ENCODE measurements at places on chromosomes 13 and 19.

DNA sequence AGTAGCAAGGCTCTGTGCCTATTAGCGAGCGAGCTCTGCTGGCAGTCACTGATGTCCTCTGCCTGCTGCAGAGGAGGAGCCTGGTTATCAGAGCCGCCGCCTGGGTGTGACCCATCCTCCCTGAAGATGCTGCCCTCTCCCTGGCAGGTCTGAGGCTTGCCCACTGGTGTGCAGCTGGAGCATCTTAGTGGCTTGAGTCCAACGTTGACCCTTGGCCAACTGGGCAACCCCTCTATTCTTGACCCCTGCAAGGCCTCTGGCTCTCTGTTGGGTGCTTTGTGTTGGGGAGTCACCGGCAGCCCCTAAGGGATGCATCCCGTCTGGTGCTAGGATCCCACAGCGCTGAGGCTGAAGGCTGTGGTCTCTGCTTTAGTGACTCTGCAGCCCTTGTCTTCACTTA is 277.9 kb upstream of the SOX1 start:
- DNase-seq, result no peak

DNA sequence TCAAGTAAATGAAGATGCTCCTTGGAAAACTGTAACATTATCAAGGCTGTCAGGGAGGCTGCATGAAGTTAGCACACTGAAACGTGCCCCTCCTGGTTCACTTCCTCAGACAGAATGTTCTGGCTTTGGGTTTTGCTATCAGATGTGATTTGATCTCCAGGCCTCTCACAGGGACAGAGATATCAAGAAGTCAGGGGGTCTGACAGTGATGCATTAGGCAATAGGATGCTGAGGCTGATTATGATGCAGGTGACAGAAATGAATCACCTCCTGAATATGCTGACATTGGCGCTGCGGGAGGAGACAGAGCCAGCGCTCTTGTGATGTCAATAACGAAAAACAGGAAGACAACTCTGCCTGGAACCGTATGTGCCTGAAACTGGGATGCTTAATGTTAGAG is 278.5 kb downstream of the DCT start:
- DNase-seq, result no peak

- DNase-seq, result peak; percentile 43
These were observed 5.6 kb upstream of the BSG start for GRCh38 chr19:566844-567243.

DNA sequence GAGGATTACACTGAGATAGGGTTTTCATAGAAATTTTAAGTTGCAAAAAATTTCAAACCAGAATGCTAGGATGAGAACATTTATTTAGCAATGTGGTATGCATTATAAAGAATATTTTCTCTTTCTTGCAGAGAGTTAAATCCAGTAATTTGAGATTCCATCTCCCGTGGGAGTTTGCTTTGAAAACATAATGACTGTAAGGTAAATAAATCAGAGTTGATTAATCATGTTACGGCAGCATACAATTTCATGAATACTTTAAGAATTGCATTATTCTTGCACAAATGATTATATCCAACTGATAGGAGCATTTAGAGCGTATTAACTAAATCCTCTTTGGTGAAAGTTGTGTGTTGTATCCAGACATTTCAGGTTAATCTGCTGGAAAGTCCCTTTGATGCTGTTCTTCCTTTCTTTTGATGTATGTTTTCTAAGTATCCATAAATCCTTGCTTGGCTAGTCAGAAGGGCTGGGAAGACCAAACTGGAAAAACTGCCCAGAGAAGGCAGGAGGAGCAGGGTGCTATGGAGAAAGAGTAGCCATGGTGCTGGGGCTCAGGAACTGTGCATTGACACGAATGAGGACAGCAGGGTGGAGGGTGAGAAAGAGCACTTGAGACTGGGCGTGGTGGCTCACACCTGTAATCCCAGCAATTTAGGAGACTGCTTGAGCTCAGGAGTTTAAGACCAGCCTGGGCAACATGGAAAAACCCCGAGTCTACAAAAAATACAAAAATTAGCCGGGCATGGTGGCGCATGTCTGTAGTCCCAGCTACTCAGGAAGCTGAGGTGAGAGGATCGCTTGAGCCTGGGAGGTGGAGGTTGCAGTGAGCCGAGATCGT is 4.8 kb upstream of the GJA3 start:
- no peak for DNase-seq

- no peak for DNase-seq
These were observed 25.0 kb downstream of the SHC2 start for GRCh38 chr19:435707-436412.

- no peak for DNase-seq
These were observed 13.3 kb downstream of the LSM4 start for GRCh38 chr19:18309525-18310064.

DNA sequence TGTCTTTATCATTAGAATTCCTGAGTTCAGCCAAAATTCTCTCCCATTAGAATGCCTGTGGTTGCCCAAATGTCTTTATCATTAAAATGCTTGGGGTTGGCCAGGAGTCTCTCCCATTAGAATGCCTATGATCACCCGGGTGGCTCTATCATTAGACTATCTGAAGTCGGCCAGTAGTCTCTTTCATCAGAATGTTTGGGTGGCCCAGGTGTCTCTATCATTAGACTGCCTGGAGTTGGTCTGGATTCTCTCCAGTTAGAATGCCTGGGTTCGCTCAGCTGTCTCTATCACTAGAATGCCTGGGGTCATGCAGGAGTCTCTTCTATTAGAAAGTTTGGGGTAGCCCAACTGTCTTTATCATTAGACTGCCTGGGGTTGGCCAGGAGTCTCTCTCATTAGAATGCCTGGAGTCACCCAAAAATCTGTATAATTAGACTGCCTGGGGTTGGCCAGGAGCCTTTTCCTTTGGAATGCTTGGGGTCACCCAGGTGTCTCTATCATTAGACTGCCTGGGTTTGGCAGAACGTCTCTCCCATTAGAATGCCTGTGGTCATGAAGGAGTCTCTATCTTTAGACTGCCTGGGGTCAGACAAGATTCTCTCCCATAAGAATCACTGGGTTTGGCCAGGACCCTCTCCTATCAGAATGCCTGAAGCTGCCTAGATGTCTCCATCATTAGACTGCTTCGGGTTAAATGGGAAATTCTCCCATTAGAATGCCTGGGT is 1478.3 kb downstream of the UQCRFS1 start:
- no peak for DNase-seq

- no peak for DNase-seq
These were observed 44.0 kb downstream of the C13orf46 start for GRCh38 chr13:113929628-113930615.

GRCh38 chr19:35928507-35928906 is 7.7 kb upstream of the LRFN3 start:
- DNase-seq, result no peak

DNA sequence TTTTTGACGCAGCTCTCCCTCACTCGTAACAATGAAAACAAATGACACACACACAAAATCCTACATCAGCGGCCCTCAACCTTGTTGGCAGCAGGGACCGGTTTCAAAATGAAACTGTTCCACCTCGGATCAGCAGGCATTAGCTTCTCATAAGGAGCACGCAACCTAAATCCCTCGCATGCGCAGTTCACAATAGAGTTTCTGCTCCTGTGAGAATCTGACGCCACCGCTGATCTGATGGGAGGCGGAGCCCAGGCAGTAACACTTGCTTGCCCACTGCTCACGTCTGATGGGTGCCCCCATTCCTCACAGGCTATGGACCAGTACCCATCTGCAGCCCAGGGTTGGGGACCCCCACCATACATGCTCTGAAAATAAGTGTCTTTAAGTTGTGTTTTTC is 43.4 kb downstream of the DHRS12 start:
- DNase-seq, result no peak

DNA sequence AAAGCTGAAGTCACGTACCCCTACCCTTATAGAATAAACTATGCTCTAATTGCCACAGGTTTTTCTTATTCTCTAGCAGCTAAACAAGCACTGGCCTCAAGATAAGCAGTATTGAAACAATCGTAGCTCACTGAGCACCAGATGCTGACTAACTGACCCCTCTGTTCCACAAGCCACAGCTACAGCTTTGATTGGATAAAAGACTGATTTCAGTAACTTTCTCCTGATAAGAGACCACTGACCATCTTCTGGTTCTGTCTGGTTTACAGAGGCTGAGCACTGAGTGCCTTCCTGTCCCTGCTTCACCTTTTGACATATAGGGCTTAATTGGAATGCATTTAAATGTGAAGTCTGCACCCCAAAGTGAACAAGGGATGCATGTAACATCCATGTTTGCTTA is 8.4 kb upstream of the RAP2A start:
- DNase-seq, result no peak
